Cardiac atrium fibroblast (primary cell): ENCODE measurements at places on chromosomes 11 and 22. TPM values are rescaled to one million over a fixed set of nuclear protein-coding genes. Genes with fewer than 3 reads are reported as not detected.

OR5L1 gene
- not detected in 2 replicates for total RNA-seq

SPI1 gene
- not detected in 2 replicates for total RNA-seq

SCARF2 gene
- 32.1 and 32.9 TPM in 2 replicates for total RNA-seq

USP2 gene
- not detected in 2 replicates for total RNA-seq

ARRB1 gene
- total RNA-seq: 31.6 and 34.7 TPM in 2 replicates

GGTLC2 gene
- not detected in 2 replicates for total RNA-seq

ZBED4 gene
- total RNA-seq: 8.7 and 9.9 TPM in 2 replicates

NRGN gene
- total RNA-seq: 0.16 and 0.36 TPM in 2 replicates
